ENCODE measurements at places on chromosomes 5 and 9. TPM values are rescaled to one million over a fixed set of nuclear protein-coding genes. Genes with fewer than 3 reads are reported as not detected.

The INSL6 gene
- not detected for total RNA-seq

The OR13C2 gene
- not detected for total RNA-seq

The CCDC152 gene
- total RNA-seq: 19.9 TPM

The HK3 gene
- not detected for total RNA-seq

The PHF24 gene
- total RNA-seq: 0.23 TPM

Data from activated naive CD8-positive, alpha-beta T cell treated with anti-CD3 and anti-CD28 coated beads for 36 hours (primary cell).